Frontal cortex (tissue), 4 donors: ENCODE measurements at places on chromosomes 6 and 20. TPM values are rescaled to one million over a fixed set of nuclear protein-coding genes. Genes with fewer than 3 reads are reported as not detected.

- DNase-seq: no peak
Observed at GRCh38 chr20:14319704-14320103, 17.7 kb downstream of the FLRT3 start.

The DSTN gene
- 258 TPM for total RNA-seq

The TAF8 gene
- total RNA-seq: 4.5 TPM

DNA sequence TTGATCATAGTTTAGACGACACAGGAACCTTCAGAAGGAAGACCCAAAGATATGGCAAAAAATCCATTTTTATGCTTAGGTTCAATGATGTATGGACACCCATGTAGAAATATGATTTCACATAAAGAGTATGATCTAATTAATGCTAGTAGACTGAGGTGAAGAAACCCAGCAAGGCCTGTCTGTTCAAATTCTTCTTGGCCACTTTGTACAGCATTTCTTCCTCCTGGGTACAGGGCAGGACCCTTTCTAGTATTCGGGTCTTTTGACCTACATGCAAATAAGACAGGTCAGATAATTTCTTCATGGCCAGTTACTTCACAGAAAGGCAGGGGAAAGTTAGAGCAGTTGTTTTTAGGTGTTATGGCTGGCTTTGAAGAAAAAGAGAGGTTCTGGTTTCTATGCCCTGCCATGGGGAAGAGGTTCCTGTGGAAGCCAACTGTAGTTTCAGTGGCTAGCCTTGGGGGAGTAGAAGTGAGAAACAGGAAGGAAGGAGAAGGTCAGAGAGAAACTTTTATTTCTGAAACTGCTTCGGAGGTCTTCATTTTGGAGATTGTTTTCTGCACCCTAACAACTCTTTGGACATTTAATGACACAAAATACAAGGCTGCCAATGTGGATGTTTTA is 208.3 kb downstream of the PTPRK start:
- DNase-seq: no peak

The SLC32A1 gene
- 7.7 TPM for total RNA-seq

The KCNK5 gene
- total RNA-seq: under 0.01 TPM

The PRND gene
- total RNA-seq: 2.0 TPM

The PHF10 gene
- 22.4 TPM for total RNA-seq

GRCh38 chr20:35643045-35643444 is 21.7 kb downstream of the CPNE1 start:
- no peak for DNase-seq

GRCh38 chr20:25276533-25277050 is 28.7 kb downstream of the PYGB start:
- DNase-seq: no peak

GRCh38 chr20:48841196-48841874 is 13.5 kb upstream of the PREX1 start:
- DNase-seq: no peak

GRCh38 chr6:68880050-68880813 is 245.2 kb downstream of the ADGRB3 start:
- DNase-seq: no peak

DNA sequence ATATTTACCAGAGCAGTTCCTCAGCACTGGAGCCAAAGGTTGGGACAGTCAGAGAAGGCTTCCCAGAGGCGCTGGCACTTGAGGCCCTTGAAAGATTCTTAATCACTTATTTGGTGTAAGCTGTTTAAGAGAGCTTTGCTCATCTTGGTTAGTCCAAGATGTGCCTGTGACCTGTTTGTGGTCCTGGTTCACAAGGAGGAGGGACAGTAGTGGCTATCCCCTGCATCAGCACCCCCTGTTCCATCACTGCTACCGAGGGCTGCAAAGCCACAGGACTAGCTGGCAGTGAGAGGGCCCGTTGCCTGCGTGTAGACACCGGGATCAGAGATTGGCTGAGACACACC is 35.7 kb downstream of the VEGFA start:
- DNase-seq: no peak

GRCh38 chr20:39283464-39283863 is 321.3 kb downstream of the DHX35 start:
- no peak for DNase-seq

The CHRNA4 gene
- total RNA-seq: 6.9 TPM
